Right cardiac atrium (tissue), 5 donors: ENCODE measurements at places on chromosomes 12 and 14. TPM values are rescaled to one million over a fixed set of nuclear protein-coding genes. Genes with fewer than 3 reads are reported as not detected.

Gene TRPV4
- 1.1 TPM for total RNA-seq

Gene ART4
- total RNA-seq = 13.2 TPM

Gene FAM90A1
- 0.15 TPM for total RNA-seq

Gene CLEC4D
- total RNA-seq = 0.26 TPM

Gene RAB15
- 12.7 TPM for total RNA-seq
